ENCODE measurements at places on chromosomes 16 and 17.

DNA sequence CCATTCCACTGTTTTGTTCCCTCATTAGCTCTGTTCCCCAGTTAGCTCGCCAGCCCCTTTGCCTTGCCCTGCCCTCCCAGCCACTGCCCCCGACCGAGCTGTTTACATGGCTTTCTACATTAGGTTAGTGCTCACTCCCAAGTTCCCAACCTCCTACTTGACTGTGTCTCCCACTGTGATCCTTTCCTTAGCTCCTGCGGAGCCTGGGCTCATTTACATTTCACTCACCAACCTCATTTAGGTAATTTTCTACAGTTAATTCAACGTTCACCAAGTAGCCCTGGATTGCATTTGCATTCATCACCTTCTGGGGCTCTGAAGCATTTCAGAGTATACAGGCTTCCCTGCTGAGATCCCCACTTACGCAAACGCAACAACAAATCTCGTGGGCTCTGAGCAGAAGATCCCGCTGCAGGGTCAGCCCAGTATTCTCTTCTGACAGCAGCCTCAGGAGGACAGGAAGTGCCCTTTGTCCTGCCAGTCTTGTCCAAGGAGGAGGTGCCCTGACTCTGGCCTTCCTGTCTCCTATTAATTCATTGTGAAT lies 325.8 kb upstream of the CCL2 start:
- no peak for DNase-seq

- peak; percentile 99 for DNase-seq
Measured at GRCh38 chr17:16568541-16569357, at the start of gene ZNF287. Gene ZNF287 (minus strand): TSS chr17:16569204. CDS start chr17:16567731, 1,473 bp downstream.

DNA sequence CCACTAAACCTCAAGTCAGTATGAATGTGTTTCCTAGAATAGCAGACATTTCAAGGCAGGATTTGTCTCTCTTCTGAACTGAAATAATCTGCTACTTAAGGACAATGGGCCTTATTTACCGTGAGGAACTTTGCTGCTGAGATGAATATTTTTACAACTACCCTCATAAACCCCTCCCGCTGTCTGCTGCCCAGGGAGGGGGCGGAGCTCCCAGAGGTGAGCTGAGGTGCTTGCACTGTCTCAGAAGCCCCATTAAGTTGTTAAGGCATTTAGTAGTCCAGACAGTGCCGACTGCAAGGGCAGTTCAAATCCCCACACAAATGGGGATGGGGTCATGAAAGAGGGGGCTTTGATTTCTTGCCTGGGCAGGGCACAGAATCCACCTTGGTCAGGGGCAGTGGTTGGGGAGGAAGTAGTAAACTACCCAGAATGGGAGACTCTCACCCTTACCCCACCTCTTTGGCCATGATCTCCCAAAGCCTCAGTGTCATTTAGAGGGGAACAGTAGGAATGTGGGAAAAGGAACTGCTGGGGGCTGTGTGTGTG lies 19.2 kb downstream of the HNF1B start:
- no peak for DNase-seq

DNA sequence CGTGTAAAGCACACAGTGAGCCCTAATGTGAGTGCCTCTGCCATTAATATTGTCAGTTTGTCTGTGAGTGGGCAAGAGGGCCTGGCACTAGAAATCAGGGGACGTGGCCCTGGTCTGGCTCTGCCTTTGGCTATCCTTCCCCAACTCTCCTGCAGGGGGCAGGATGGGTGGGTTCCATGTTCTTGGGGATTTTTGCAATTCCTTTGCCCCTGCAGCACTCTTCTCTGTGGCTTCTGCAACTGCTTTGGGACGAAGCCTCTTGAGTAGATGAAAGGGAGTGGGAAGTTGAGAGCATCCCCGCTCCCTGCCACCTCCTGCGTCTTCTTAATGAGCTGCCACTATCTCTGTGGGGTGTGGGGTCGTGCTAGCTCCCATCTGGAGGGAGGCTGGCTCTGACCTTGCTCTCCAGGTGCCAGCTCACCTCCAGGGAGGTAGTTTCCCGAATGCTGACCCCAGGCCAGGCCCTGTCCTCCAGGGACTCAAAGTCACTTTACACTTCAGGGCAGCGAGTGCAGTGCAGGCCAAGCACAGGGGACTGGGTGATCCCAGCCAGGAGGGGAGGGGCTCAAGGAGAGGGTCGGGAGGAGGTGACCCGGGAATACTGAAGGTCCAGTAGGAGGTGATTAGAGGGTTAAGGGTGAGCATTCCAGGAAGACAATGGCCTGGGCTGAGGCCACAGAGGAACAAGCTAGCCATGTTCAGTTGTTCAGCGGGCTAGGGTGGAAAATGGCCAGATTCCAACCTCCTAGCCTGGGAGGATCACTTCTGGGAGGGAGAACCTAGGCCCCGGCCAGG lies 121.0 kb upstream of the NLRP1 start:
- DNase-seq, result peak; percentile 13

DNA sequence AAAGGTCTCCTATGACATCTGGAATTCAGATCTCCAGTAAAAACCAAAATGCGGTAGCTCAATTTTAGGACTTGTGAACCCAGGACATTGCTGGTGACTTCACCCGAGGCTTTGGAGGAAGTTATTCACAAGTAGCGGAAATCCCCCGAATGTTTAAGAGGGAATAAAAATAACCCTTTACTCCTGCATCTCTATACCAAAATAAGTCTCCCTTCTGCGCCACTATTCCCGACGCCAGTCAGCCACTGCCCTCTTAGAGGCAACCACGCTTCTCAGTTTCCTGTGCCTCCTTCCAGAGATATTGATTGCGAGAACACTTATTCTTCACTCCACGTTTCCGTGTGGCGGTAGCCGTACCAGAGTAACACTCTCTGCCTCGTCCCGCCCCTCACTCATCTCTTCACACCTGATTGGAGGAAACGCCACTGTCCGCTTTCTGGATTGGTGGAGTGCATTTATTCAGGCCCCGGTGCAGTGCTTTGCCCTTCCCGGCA lies 27.4 kb downstream of the EMP2 start:
- DNase-seq, result peak; percentile 96

- no peak for DNase-seq
Measured at GRCh38 chr17:82357394-82357793, 1.7 kb upstream of the TEX19 start.

DNA sequence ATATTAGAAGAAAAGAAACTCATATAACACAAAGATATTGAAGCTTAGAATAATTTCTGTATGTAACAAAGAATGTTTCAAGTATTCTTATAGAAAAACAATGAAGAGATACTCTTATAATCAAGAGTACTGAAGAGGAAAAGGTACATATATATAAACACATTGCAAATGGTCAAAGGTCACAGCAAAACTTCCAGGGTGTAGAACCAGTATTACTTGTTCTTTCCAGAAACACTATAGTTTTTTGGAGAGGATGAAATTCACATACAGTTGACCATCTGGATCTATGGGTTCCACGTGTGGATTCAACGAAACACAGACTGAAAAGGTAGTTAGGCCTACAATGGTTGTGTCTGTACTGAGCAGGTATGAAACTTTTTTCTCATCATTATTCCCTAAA lies 22.6 kb downstream of the PRPSAP1 start:
- DNase-seq, result no peak

DNA sequence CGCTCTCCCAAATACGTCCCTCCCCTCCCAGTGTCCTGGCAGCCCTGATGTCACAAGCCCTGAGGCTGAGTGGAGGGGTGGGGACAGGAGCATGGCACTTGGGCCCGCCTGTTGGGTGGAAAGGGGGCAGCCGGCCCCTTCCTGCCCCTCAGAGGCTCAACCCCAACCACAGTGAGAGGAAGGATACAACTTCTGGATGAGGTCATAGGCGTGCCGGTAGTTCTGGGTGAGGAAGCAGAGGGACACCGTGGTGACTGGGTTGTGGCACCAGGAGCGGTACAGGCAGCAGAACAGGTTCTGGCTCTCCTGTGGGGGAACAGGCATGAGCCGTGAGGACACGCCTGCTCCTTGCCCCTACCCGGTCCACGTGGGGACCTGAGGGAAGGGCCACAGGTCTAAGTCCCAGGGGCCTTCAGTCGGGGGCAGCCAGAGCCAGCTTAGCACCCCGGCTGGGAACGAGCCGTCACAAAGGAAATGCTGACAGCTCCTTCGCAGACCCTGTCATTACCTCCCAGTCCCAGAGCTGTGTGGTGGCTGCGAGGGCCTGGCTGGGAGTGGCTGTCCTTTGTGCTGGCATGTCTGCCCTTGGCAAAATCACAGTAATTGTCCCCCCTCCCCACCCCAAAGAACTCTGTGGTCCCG lies 11.2 kb upstream of the MTSS2 start:
- DNase-seq, result no peak

DNA sequence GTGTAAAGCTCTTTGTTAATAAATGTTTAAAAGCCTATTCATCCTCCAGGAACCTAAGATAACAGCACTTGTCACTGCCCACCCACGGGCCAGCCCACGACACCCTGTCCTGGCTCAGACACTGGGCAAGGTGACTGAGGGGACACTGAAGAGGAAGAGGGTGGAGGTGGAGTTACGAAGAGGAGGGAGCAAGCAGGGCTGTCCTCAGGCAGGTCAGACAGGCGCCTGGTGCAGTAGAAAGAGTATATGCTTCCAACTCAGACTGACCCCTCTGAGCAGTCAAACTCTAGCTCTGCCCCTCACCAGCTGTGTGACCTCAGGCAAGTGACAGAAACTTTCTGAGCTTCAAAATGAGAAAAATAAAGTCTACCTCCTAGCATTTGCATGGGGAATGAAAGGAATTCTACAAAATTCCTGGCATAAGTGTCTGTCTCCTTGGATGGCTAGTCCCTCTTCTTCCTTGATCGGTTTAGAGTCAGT lies 22.8 kb downstream of the TEX2 start:
- no peak for DNase-seq

- DNase-seq, result no peak
Measured at GRCh38 chr17:57687642-57688041, 57.5 kb downstream of the CCDC182 start.

- DNase-seq, result peak; percentile 70
Measured at GRCh38 chr17:1732833-1733321, 8.4 kb downstream of the WDR81 start.

GRCh38 chr17:50363217-50364060 lies 9.5 kb downstream of the MRPL27 start:
- no peak for DNase-seq

DNA sequence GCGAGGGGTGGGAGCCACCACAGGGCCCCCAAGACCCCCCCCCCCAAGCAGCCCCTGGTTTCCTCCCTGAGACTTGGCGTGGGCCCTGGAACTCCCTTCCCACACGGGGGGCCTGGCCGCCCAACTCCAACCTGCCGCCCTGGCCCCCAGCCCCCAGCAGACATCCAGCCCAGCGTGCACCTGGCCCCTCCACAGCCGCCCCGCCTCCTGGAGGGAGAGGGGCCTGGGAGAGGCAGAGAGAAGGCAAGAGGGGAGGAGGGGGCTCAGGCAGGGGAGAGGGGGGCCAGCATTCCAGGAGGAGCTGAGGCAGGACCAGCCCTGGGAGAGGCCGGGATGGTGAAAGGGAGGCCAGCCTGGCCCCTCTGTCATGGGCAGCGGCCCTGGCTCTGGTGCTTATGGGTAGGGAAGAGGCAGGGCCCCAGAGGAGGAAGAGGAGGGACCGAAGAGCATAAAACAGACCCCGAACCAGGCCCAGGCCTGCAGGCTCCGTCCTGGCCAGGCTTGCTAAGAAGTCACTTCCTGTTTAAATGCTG lies 16.7 kb downstream of the IL34 start:
- no peak for DNase-seq

DNA sequence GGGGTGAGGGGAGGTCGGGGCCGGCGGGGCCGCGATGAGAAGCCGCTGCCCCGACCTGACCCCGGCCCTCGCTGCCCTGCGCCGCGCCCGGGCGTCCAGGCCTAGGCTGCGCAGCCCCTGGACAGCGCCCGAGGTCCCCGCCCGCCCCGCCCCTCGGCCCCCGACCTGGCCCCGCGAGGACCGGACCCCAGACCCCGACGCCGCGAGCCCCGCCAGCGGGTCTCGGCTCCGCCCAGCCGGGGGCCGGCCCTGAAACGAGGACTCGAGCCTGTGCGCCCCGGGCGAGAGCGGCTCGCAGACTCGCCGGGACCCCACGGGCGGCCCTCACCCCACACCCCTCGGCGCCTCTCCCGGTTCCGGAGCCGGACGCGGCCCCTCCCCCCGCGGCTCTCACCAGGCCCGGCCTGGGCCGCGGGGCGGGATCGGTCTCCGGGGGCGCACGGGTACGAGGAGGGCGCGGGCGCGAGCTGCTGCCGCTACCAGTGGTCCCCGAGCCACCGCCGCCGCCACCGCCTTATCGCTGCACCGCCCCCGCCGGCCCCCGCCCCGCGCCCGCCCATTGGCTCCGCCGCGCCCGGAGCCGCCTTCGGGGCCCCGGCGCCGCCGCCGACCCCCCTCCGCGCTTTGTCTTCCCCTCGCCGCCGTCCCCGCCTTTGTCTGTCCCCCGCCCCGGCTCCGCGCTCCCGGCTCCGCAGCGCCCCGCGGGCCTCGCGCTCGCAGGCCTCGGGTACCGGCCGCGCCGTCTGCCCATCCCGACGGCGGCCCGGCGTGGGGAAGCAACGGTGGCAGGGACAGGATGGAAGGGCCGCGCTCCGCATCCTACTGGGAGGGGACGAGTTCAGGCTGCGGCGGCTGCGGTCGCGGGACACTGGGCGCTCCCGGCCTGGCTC lies at the start of gene LIMD2:
Gene LIMD2, minus strand, starts transcription at position 488 of the 890 bp plus-strand sequence. CDS start 827 bp downstream, outside the sequence.
- DNase-seq, result peak; percentile 89

- DNase-seq, result no peak
Measured at GRCh38 chr17:5364156-5364555, 55.3 kb downstream of the NUP88 start.

DNA sequence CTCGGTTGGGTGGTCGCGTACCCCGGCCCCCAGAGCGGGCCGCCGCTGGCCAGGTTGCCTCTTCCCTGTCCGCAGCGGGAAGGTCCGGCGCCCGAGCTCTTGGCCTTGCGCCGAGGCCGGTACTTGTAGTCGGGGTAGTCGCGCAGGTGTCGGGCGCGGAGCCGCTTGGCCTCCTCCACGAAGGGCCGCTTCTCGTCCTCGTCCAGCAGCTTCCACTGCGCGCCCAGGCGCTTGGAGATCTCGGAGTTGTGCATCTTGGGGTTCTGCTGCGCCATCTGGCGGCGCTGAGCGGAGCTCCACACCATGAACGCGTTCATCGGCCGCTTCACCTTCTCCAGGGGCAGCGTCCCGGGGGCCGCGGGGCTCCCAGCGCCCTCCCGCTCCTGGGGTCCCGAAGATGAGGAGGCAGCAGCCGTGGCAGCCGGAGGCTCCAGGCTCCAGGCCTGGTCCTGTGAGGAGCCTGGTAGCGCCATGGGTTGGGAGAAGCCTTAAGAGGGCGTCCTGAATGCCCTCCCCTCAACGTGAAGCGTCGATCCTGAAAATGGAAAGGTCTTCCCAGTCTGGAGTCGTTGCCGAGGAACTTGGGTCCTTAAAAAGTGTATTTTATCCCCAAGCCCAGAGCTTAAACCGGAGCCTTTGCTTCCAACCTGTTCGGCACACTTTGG lies 558 bp downstream of the SOX15 start:
- peak; percentile 80 for DNase-seq

DNA sequence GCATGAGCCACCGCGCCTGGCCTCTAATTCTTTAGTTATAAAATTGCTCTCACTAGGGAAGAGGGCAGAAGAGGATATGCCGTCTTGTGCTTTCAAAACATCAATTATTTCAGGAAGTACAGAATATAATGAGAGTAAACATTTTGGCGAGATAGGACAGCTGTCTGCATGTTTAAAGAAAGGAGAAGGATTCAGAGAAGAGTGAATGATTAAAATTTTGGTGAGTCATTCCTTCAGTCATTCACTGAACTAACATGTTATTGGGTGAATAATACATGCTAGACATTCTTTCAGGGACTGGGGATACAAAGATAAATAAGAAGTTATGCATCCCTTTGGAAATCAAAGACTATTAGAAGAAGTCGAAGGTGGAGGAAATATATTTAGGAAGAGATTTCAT lies 590.3 kb upstream of the GOT2 start:
- DNase-seq, result no peak

GRCh38 chr16:85046931-85047866 lies 19.6 kb downstream of the KIAA0513 start:
- no peak for DNase-seq

All from germinal center (tissue), 1 donor.